Hematopoietic multipotent progenitor cell treated with erythropoietin and hydrocortisone succinate and interleukin-3 and kit ligand, for 4 days (in vitro differentiated cells): ENCODE measurements at places on chromosomes 6 and 20.

DNA sequence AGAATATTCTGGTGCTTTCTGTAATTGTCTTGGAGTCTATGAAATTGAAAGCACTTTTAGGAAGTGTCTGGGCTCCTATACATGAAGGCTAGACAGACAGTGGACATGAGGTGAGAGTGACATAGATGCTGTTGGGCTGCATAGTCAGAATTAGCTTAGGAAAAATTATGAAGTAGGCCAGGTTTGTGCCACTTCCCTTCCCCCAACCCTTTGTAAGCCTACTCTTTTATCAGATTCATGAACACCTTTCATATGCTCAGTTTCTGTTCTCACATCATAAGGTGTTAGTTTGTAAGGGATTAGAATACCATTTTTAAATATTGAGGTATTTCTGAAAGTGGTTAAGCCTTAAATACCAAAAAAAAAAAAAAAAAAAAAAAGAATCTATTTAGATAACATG lies 18.4 kb upstream of the SNPH start:
- no peak for DNase-seq

GRCh38 chr6:52352239-52353018 lies 9.5 kb upstream of the PAQR8 start:
- peak; percentile 65 for DNase-seq

- DNase-seq: peak; percentile 21
Measured at GRCh38 chr6:89924231-89924630, 30.0 kb downstream of the GJA10 start.

GRCh38 chr20:19419396-19419795 lies 207.0 kb downstream of the SLC24A3 start:
- no peak for DNase-seq

DNA sequence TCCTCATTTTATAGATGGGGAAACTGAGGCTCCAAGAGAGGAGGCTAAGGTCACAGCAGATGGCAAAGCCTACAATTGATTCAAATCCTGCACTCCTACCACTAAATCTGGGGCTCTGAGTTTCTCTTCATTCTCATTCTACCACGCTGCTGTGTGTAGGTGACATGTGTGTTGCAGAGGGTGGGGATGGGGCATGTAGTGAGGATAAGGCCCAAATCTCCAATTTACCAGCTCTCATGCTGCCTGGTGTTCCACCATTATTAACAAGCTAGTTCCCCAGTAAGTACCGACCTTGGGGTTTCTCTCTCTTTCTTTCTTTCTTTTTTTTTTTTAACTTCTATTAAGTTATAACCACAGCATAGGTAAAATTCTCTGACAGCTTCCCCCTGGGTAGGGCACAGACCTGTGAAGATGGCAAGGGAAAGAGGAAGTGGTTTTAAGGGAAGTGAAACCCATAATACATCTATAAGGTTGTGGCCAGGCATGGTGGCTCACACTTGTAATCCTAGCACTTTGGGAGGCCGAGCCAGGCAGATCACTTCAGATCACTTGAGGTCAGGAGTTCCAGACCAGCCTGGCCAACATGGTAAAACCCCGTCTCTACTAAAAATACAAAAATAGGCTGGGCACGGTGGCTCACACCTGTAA lies 13.0 kb upstream of the MATN4 start:
- peak; percentile 54 for DNase-seq

DNA sequence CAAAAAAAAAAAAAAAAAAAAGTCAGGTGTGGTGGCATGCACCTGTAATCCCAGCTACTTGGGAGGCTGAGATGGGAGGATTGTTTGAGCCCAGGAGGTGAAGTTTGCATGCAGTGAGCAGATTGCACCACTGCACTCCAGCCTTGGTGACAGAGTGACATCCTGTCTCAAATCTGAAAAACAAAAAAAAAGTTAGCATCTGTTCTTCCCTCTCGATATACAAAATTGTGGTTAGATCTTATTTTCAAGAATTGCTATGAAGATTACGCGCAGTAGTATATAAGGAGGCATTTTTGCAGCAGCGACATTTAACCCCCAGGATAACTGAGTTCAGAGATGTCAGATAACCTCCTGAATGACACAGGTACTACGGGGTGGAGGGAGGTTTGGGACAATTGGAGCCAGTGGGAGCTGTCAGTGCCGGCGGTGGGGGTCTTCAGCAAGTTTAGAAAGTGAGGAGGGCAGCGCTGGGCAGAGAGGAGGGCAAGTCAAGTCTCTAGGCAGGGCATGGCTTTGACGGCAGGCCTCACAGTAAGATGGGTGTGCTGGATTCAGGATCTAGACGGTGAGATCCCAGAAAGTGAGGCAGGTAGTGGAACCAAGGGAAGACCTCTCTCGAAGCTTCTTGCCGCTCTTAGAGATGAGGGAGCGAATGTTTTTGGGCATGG lies 26.2 kb upstream of the MRPS18A start:
- DNase-seq: no peak

- peak; percentile 61 for DNase-seq
Measured at GRCh38 chr20:24993337-24994185, 1.0 kb upstream of the APMAP start.

DNA sequence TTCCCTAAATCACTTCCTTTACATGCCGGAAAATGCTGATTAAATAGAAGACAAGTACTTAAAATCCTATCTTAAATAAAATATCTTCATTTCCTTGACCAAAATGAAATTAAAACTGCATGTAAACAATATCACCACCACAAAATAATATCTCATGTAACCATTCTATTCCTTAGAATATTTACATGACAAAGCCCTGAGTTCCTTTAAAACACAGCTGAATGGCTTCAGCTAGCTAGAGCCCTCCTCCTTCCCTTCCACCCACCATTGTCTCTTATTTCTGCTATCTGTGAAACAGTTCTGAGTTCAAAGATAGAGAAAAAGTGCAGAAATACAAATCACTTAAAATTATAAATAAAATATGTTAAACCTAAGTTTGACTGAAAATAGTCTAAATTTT lies 103.1 kb downstream of the HIVEP2 start:
- DNase-seq: no peak
